ENCODE measurements at places on chromosomes 13 and 19.

DNA sequence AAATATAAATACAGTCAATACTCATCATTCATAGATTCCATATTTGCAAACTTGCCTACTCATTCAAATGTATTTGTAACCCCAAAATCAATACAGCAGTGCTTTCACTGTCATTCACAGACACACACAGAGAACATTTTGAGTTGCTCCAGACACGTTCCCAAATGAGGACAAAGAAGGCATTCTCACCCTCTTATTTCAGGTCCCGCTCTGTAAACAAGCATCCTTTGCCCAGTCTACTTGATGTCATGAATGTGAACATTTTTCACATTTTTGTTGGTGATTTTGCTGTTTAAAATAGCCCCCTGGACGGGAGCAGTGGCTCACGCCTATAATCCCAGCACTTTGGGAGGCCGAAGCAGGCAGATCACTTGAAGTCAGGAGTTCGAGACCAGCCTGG, 15.5 kb downstream of the C19orf47 start:
- no peak for DNase-seq

DNA sequence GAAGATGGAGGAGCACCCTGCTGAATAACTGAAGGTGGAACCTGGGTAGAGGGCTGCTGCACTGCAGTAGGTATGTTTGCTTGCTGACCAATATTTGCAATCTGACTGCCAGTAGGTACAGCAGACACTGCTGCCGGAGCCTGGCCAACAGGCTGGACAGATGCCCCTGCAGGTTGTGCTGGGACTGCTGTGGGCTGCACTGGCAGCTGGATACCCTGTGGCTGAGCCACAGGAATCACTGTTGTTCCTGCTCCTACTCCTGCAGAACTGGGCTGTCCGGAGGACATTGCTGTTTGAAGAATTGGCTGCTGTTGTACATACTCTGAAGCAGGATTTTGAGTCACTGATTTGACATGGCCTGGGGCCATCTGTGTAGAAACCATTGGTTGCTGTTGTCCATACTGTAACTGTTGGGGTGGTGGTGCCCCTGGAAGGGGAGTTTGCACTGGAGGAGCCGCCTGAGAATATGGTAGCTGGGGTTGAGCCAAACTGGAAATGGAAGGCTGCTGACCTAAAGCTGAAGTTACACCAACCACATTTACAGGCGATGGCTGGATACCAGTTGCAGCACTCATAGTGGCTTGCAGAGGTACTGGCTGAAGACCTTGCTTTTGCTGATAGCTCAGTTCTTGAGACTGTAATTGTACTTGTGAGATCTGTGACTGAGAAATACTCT, 2.2 kb downstream of the TSC22D1 start:
- DNase-seq = no peak

DNA sequence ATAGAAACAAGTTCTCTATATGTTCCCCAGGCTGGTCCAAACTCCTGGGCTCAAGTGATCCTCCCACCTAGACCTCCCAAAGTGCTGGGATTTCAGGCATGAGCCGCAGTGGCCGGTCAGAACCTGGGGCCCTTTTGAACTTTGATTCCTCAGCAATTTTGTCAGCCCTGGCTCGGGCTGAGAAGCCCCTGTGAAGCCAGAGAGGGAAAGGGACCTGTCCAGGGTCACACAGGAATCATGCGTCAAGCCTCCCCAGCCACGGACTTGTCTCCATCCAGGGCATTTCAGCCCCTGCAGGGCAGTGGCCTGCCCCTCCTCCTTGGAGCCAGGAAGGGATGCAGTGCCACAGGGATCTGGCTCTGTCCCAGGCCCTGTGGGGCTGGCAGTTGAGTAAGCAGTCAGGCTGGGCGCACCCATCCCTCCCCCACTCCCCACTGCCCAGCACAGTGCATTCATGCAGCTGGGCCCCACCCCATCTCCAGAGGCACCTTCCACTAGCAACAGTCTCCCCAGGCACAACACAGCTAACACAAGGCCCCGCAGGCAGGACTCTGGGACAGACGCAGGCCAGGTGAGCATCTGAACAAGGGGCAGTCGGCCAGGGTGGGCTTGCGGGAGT, at the start of gene CAPS:
TSS of gene CAPS (plus strand) at position 516 of the 619 bp plus-strand sequence. CDS start 153 bp downstream, outside the sequence.
- no peak for DNase-seq

- no peak for DNase-seq
Observed at GRCh38 chr13:96726651-96727050, 267.6 kb downstream of the OXGR1 start.

- DNase-seq = no peak
Observed at GRCh38 chr19:22807061-22807835, 23.3 kb upstream of the ZNF99 start.

DNA sequence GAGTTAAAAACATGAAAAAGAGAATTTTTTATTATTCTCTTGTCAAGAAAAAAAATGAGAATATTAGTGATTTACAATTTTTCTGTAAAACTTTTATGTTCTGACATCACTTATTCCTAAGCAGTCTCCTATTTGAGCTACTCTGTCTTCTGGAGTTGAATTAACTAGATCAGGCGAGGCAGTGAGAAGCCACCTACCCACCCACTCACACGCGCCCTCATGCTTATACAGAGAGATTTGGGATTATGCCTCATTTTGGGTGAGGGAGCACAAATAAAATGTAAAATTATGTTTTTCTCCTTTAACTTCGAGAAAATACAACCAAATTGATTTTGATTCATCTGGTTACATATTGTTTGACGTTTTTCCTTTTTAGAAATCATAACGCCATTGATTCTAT, 424.5 kb downstream of the ITGBL1 start:
- DNase-seq = no peak
